ENCODE measurements at places on chromosomes 7 and 10. TPM values are rescaled to one million over a fixed set of nuclear protein-coding genes. Genes with fewer than 3 reads are reported as not detected.

Gene SPDYE16
- not detected for total RNA-seq

GRCh38 chr7:101589976-101590662, 39.0 kb downstream of the MYL10 start:
- DNase-seq = no peak
- H3K36me3 ChIP-seq = no peaks in the 10 kb centered on the region
- H3K4me1 ChIP-seq = peaks cover 18% of the 10 kb centered on the region
- no peak overlapping the region for H3K27ac ChIP-seq
- H3K4me3 ChIP-seq = no peak overlapping the region
- no peaks in the 10 kb centered on the region for H3K27me3 ChIP-seq

Gene EGR2
- total RNA-seq = 1.3 TPM

- H3K27me3 ChIP-seq = no peaks in the 10 kb centered on the region
- peak overlapping the region; percentile 68 for H3K27ac ChIP-seq
- no peak for DNase-seq
Measured at GRCh38 chr10:77512219-77512578, 125.4 kb downstream of the KCNMA1 start.

GRCh38 chr10:44991571-44991970, 9.2 kb upstream of the ZNF22 start:
- DNase-seq = no peak
- H3K36me3 ChIP-seq = no peaks in the 10 kb centered on the region
- H3K27ac ChIP-seq = peak overlapping the region; percentile 27
- H3K4me3 ChIP-seq = no peak overlapping the region
- H3K27me3 ChIP-seq = no peaks in the 10 kb centered on the region
- peaks cover 27% of the 10 kb centered on the region for H3K4me1 ChIP-seq

DNA sequence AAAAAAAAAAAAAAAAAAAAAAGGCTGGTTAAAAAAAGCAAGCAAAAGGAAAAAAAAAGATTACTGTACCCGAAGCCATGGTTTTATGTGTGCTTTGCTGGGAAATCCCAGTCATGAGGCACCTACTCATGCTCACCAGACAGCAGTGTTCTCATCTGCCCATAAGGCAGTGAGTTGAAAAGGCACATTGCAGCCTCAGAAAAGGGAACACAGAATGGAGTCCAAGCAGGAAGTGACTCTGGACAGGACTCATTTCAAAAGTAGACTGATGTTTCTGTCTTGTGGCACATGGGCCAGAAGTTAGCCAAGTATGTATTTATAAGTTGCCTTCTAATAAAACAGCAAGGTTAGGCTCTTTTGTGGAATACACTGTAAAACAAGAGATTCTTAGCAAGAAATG, 40.2 kb downstream of the PDSS1 start:
- H3K4me1 ChIP-seq = no peaks in the 10 kb centered on the region
- no peaks in the 10 kb centered on the region for H3K27me3 ChIP-seq
- no peaks in the 10 kb centered on the region for H3K36me3 ChIP-seq
- no peak overlapping the region for H3K27ac ChIP-seq

- H3K27me3 ChIP-seq = no peaks in the 10 kb centered on the region
- H3K4me3 ChIP-seq = no peak overlapping the region
- H3K27ac ChIP-seq = peak overlapping the region; percentile 88
- H3K36me3 ChIP-seq = no peaks in the 10 kb centered on the region
- no peak for DNase-seq
- peaks cover 20% of the 10 kb centered on the region for H3K4me1 ChIP-seq
Measured at GRCh38 chr10:127013691-127014473, 108.7 kb downstream of the DOCK1 start.

GRCh38 chr7:70450731-70451130, 681.2 kb upstream of the GALNT17 start:
- no peaks in the 10 kb centered on the region for H3K36me3 ChIP-seq
- DNase-seq = no peak
- H3K4me3 ChIP-seq = no peak overlapping the region
- no peak overlapping the region for H3K27ac ChIP-seq
- no peaks in the 10 kb centered on the region for H3K4me1 ChIP-seq

GRCh38 chr10:61284222-61284890, 168.8 kb downstream of the TMEM26 start:
- H3K27ac ChIP-seq = peak overlapping the region; percentile 56
- DNase-seq = no peak
- H3K36me3 ChIP-seq = no peaks in the 10 kb centered on the region
- no peak overlapping the region for H3K4me3 ChIP-seq
- no peaks in the 10 kb centered on the region for H3K4me1 ChIP-seq

DNA sequence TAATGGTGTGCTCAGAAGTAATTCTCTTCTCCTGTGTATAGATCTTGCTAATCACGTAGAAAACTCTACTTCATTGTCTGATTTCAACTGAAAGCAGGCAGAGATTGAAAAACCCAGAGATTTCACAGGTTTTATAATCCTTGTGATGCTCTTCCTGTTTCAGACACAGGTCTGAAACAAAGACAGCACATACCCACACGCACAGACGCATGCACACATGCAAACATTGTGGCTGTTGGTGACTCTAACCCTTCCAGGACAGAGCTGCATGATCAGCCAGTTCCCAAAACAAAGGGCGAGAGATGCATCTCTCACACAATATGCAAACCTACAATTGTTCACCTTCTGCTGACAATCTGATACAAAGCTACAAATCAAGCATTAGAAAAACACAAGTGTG, 11.1 kb upstream of the TFEC start:
- no peak overlapping the region for H3K27ac ChIP-seq
- H3K4me1 ChIP-seq = no peaks in the 10 kb centered on the region
- H3K36me3 ChIP-seq = no peaks in the 10 kb centered on the region
- no peak overlapping the region for H3K4me3 ChIP-seq

DNA sequence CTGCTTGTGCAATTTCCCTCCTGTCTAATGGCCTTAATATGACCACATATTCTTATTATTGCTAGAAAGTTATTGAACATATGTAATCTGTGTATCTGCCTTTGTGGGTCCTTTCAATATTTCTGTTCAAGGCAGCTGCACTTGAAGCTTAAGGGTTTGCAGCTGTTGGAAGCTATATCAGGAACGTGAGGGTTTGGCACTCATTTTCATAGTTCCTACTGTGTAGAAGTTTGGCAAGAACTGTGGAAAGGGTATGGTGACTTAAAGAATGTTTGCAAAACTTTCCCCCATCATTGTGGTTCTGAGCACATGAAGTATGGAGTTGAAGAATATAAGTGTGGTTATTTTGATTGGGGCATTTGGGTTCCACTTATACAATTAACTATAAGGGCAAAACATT, 144.7 kb upstream of the SEMA3A start:
- DNase-seq = no peak
- H3K27me3 ChIP-seq = no peaks in the 10 kb centered on the region
- no peak overlapping the region for H3K4me3 ChIP-seq

Gene MYO3A
- 1.3 TPM for total RNA-seq

DNA sequence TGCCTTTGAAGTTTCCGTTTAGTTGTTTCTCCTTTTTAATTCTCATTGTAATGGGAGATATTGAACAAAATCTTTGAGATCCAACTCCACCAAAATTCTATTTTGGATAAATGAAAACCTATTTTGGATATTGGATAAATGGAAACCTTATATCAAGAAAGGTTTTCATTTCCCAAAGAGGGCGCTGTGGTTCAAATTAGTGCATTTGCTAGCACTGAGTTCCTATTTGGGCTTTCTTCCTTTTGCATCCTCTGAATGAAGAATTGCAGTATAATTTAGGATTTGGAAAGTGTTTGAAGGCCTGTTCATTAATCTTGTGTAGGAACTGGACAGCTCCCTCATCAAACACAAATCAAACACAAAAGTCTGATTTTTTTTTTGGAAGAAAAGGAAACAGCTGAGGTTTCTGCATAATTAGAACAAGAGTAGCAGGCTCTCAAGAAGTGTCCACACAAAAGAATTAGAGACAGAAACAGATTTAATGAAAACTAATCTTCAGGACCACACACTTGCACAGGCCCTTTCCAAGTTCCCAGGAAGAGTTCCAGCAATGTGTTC, 80.8 kb upstream of the KLF14 start:
- no peaks in the 10 kb centered on the region for H3K4me1 ChIP-seq
- H3K27ac ChIP-seq = no peak overlapping the region
- no peaks in the 10 kb centered on the region for H3K27me3 ChIP-seq
- no peaks in the 10 kb centered on the region for H3K36me3 ChIP-seq

Gene SEMA4G
- total RNA-seq = 221 TPM

Gene PLOD3
- total RNA-seq = 71.8 TPM

Gene PIK3AP1
- total RNA-seq = 6.4 TPM

- no peak for DNase-seq
- no peak overlapping the region for H3K27ac ChIP-seq
- no peaks in the 10 kb centered on the region for H3K36me3 ChIP-seq
- H3K4me3 ChIP-seq = no peak overlapping the region
- no peaks in the 10 kb centered on the region for H3K4me1 ChIP-seq
Measured at GRCh38 chr10:16989826-16990293, 139.8 kb downstream of the CUBN start.

Gene PLAU
- 0.75 TPM for total RNA-seq

DNA sequence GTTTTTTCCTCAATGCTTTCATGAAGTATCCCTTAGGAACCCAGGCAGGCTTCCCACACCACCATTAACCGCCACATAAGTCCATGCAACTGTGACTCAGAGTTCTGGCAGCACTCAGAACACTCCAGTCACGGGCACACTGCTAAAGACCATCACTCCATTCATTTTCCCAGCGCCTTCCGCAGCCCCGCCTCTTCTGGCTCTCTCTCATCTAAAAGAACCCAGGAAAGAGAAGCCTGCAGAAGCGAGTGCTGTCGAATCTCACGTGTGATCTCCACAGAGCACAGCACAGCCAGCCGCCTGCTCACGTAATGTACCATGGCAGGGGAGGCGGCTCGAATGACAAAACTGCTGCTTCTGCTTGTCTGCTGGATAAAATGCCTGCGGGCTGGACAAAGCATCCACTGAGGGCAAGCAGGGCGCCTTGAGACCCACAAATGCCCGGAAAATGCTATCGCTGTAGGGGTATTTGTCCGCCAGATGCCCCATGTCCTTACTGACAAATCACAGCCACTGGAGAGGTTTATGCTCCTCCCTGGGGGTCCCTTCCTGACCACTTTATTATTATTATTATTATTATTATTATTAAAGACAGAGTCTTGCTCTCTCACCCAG, 1.8 kb downstream of the PSMG3 start:
- H3K27me3 ChIP-seq = no peaks in the 10 kb centered on the region
- no peak overlapping the region for H3K4me3 ChIP-seq
- peak overlapping the region; percentile 98 for H3K27ac ChIP-seq
- H3K4me1 ChIP-seq = peaks cover 41% of the 10 kb centered on the region
- H3K36me3 ChIP-seq = no peaks in the 10 kb centered on the region

GRCh38 chr10:106181501-106181900, 983.0 kb downstream of the SORCS1 start:
- no peak for DNase-seq
- no peak overlapping the region for H3K4me3 ChIP-seq
- no peaks in the 10 kb centered on the region for H3K4me1 ChIP-seq
- no peaks in the 10 kb centered on the region for H3K27me3 ChIP-seq

Gene PDAP1
- 54.3 TPM for total RNA-seq

DNA sequence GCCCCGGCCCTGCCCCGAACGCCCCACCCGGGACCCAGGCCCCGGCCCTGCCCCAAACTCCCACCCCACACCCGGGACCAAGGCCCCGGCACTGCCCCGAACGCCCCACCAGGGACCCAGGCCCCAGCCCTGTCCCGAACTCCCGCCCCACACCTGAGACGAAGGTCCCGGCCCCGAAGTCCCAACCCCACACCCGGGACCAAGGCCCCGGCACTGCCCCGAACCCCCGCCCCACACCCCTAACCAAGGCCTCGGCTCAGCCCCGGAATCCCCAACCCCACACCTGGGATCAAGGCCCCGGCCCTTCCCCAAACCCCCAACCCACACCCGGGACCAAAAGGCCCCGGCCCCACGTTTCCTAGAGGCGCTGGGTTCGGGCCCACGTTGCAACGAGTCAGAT, 1.1 kb upstream of the LARP4B start:
- H3K4me3 ChIP-seq = peak overlapping the region; percentile 96
- no peaks in the 10 kb centered on the region for H3K36me3 ChIP-seq
- no peak for DNase-seq
- H3K4me1 ChIP-seq = peaks cover 32% of the 10 kb centered on the region

DNA sequence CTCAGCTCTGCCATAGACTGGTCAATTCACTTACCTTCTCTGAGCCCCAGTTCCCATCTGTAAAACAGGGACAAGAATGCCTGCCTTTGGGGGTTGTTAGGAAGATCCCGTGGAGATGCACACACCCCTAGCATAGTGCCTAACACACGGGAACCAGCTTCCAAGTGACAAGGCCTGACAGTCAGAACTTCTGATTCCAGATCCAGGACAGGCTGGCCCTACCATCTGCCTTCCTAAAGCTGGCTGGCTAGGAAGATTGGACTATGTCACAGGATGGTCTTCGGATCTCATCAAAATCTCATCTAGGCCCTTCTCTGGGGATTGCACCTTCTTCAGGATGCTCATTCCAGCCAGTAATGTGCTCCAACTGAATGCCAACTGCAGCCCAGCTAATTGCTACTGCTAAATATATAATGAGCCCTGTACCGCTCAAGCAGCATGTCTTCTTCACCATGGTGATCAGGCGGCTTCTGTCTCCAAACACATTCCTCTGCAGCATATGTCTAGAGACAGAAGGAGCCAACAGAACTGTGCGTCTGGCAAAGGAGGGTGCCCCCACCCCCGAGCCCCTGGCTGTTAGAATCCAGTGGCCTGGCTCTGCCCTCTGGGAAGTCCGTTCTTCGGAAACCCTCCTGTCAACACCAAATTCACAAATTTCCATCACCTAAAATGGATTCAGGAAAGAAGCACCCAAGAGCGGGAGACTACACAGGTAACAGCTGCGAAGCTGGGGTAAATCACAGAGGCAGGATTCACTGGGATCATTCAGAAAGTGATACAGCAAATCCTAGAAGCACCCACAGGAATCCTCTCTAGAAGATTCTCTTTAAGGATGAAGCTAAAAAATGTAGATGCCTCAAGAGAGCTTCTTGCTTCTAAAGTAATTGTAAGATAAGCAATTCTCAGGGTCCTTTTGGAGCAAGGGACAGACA, 142.1 kb upstream of the EEPD1 start:
- no peak overlapping the region for H3K27ac ChIP-seq
- no peak overlapping the region for H3K4me3 ChIP-seq
- DNase-seq = no peak
- H3K36me3 ChIP-seq = no peaks in the 10 kb centered on the region

Gene GLI3
- 6.0 TPM for total RNA-seq

- no peak overlapping the region for H3K27ac ChIP-seq
- H3K36me3 ChIP-seq = no peaks in the 10 kb centered on the region
- H3K4me3 ChIP-seq = no peak overlapping the region
- no peaks in the 10 kb centered on the region for H3K4me1 ChIP-seq
- no peak for DNase-seq
Measured at GRCh38 chr7:157559596-157560257, 222.9 kb downstream of the DNAJB6 start.

Gene CLDN4
- 926 TPM for total RNA-seq

Gene SH2D4B
- not detected for total RNA-seq

All from transverse colon (tissue), 4 donors.